ENCODE measurements at places on chromosomes 4 and X. TPM values are rescaled to one million over a fixed set of nuclear protein-coding genes. Genes with fewer than 3 reads are reported as not detected.

Gene ARHGAP6
- total RNA-seq = 0.44 TPM

Gene HTN3
- total RNA-seq = not detected

Gene MAGEC3
- total RNA-seq = 0.76 TPM

Gene PCDH19
- total RNA-seq = 0.81 TPM

Gene IL15
- total RNA-seq = 8.1 TPM

Gene KCND1
- total RNA-seq = 0.76 TPM

All from M059J (cell line).